ENCODE measurements at places on chromosomes 2 and 18.

DNA sequence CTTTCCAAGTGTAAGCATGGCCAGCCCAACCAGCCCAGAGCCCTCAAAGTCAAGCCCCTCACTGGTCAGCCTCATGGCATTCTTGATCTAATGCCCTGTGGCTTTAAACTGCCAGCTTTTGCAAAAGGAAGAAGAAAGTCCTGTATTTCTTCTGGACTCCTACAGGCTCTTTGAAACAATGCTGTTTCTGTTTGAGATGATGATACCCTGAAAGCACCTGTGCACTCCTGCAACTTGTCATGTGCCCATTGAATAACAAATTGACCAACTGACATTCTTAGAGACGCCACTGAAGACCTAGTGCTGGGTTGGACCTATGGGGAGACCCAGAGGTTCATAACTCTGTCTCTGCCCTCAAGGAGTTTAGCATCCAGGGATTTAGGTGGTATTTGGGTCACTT is 82.0 kb upstream of the MSH2 start:
- DNase-seq, result no peak

GRCh38 chr2:196640031-196640548 is 575 bp downstream of the CCDC150 start:
- DNase-seq, result no peak

- no peak for DNase-seq
Observed at GRCh38 chr2:142426064-142426463, 295.2 kb upstream of the LRP1B start.

GRCh38 chr2:96807127-96807471 is 9.0 kb upstream of the CNNM3 start:
- DNase-seq, result no peak

- no peak for DNase-seq
Observed at GRCh38 chr2:11237122-11237521, 81.9 kb downstream of the SLC66A3 start.

DNA sequence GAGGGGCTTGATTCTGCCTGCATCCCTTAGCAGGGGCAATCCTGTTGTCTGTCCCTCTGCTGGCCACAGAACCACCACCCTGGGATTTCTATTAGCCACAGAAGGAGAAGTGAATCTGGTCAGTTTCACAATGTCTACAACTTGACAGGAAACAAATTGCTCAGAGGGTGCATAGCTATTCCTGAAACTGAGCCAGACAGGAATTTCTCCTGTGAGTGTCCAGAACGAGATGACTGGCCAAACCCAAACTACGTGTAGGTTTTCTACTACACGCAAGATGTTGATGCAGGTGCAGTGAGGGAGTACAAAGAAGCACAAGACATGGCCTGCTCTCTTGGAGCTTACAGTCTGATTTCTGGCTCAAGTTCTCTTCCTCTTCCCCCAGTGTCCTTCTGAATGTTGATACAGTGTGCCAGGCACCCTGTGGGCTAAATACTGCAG is 201.9 kb downstream of the CLIP4 start:
- DNase-seq, result no peak

DNA sequence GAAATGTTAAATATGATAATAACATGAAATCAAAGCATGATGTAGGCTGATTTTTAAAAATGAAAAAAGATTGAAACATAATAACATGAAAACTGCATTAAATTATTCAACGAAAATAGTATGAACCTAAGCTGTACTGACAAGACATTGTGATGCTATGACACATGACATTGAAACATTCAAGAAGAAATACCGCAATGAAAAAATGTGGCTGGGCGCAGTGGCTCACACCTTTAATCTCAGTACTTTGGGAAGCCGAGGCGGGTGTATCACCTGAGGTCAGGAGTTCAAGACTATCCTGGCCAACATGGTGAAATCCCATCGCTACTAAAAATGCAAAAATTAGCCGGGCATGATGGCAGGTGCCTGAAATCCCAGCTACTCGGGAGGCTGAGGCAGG is 14.6 kb downstream of the CXCR1 start:
- no peak for DNase-seq

- peak; percentile 43 for DNase-seq
Observed at GRCh38 chr2:3789256-3789655, 85.9 kb downstream of the DCDC2C start.

- DNase-seq, result no peak
Observed at GRCh38 chr2:215506604-215506990, 70.7 kb upstream of the FN1 start.

- peak; percentile 88 for DNase-seq
Observed at GRCh38 chr2:177212891-177213856, 580 bp downstream of the HNRNPA3 start.

DNA sequence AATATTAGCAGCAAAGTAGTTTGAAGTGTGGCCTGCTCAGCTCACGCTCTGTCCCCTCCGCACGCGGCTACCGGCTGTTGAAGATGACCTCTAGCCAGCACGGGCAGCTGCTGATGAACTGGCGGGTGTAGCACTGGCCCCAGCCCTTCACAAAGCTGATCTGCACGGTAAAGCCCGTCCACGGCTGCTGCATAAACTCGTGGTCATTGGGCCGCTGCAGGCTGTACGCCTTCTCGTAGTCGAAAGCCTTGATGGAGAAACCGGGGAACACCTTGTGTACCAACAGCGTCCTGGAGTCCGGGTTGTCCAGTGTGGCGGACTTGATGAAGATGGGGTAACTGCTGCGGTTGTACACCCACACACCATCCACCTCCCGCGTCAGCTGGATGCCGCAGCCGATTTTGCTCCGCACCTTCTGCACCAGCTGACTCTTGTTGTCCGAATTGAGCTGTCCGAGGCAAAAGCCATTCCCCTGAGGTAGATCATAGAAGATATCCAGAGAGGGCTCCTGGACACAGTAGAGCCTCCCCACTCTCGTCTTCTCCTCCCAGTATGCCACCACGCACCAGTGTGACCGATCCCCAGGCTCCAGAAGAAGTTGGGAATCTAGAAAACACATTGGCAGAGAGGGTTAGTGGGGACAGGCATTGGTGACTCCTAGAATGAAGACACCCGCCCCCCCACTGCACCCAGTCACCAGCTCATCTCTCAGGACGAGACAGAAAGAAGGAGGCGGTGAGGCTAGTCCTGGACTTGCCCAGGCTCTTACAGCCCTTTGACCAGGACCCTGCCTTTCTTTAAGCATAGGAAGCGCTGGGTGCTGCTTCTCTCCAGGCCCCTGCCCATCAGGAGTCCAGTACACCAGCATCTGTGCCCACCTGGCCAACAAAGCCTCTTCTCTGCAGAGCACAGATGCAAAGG is 29.2 kb downstream of the SMAD7 start:
- no peak for DNase-seq

GRCh38 chr18:20997371-20997770 is 114.2 kb downstream of the ROCK1 start:
- DNase-seq, result no peak
